ENCODE measurements at places on chromosomes 5 and 9.

GRCh38 chr5:72510610-72511181 is 3.5 kb upstream of the ZNF366 start:
- no peak for DNase-seq

DNA sequence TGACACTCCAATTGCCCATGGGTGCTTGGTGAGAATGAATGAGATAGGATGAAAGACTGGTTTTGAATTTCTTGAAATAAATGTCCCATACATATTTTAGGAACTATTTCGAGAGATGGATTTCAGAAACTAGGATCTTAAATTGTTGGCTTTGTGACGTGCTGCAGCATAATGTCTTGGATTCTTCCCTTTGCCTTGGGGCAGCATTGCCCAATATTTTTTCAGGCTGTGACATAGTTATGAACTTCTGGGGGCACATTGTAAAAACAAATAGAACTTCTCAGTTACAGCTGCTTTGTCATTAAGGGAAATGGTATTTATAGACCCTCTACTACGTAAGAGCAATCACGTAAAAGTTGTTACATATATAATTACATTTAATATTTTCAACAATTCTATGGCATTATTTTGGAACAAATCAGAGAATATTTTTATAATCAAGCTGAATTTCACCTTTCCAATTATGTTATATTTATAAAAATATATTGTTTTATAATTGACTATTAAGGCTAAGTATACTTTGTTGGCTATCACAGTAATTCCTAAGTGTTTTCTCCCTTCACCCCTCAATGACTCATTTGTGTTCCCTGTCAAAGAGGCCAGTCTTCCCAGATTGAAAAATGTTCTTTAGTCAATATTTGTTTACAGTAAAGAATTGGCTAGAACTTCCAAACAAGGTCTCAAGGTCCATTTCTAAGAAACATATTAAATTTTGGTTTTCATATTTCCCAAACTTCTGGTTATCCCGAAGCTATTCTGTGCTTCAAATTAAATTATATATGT is 1388.3 kb upstream of the ACO1 start:
- no peak for DNase-seq

GRCh38 chr9:124613849-124614248 is 106.7 kb upstream of the NR5A1 start:
- DNase-seq, result no peak

- DNase-seq, result no peak
Measured at GRCh38 chr9:125913551-125913950, 166.4 kb downstream of the PBX3 start.

DNA sequence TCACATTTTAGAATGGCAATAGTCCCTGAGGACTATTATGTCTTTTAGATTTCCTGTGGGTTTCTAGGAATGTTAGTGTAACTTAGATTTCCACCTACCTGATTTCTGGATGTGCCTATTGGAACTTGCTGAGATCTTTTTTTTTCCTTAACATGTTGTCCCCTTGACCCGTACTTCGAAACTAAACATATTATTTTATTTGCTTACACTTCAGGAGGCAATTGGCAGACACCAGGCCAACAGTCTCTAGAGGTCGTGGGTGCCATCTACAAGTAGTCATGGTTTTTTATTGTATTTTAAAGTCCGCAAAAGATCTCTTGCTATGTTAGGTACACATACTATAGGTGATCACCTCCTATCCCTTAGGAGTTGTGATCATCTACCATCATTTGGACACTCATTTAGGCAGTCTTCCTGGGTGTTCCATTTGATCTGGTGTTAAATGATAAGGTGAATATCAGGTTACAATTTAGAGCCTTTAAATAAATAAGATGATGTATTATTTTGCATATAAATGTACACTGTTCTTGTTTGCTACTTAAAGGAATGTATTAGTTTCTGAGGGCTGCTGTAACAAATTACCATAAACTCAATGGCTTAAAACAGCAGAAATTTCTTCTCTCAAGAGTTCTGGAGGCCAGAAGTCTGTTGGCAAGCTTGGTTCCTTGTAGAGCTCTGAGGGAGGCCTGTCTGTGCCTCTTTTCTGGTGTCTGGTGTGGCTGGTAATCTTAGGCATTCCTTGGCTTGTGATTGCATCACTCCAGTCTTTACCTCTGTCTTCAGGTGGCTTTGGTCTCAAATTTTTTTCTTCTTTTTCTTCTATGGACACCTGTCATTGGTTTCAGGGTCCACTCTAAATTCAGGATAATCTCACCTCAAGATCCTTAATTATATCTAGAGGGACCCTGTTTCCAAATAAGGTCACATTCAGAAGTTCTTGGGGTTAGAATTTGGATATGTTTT is 64.8 kb downstream of the ZCCHC7 start:
- DNase-seq, result no peak

- DNase-seq, result no peak
Measured at GRCh38 chr5:8961956-8962355, 583.9 kb downstream of the SEMA5A start.

- no peak for DNase-seq
Measured at GRCh38 chr9:129283705-129284606, 105.9 kb upstream of the IER5L start.

DNA sequence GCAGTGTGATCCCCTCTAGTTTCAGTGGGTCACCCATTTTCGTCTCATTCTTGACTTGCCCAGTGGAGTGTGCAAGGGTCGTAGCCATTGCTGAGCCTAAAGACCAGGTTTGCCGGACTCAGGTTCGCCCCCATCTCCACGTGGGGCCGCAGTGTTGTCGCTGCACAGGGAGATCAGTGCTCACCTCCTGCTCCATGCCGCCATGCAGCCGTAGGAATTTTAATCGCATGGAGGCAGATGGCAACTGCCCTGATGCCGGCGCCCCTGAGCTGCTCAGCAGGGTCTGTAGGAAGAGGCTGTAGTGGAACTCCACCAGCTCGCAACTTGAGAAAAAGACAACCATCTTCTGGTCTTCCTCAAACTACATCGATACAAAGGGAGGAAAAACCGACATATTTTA is 24.1 kb downstream of the DDX31 start:
- DNase-seq, result no peak

All from endothelial cell (in vitro differentiated cells).